ENCODE measurements at places on chromosomes 11 and 22.

DNA sequence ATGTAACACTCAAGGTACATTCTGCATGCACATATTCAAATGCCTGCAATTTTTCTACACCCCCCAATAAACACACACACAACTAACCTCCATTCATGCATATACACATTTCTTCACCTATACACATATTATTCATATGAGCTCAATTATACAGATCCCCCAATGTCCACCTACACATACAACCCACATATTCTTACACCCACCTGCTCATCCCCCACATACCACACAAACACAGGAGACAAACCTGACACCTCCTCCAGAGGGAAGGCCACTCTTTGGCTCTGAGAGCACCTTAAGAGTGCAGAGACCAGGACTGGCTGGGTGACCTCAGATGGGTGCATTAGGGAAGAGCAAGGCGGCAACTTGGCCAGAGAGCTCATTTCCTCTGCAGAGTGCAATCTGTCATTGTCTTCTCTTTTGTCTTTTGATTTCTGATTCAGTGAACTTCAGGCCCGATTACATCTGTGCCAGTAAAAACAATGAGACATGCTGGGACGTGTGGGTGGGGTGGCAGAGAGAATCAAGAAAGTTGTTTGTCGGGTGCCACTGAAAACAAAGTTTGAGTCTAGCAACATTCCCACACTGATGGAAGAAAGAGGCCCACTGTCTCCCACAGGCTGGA is 208.4 kb downstream of the NXPE2 start:
- DNase-seq, result no peak

GRCh38 chr11:119617340-119617713 is 111.7 kb downstream of the NECTIN1 start:
- no peak for DNase-seq

DNA sequence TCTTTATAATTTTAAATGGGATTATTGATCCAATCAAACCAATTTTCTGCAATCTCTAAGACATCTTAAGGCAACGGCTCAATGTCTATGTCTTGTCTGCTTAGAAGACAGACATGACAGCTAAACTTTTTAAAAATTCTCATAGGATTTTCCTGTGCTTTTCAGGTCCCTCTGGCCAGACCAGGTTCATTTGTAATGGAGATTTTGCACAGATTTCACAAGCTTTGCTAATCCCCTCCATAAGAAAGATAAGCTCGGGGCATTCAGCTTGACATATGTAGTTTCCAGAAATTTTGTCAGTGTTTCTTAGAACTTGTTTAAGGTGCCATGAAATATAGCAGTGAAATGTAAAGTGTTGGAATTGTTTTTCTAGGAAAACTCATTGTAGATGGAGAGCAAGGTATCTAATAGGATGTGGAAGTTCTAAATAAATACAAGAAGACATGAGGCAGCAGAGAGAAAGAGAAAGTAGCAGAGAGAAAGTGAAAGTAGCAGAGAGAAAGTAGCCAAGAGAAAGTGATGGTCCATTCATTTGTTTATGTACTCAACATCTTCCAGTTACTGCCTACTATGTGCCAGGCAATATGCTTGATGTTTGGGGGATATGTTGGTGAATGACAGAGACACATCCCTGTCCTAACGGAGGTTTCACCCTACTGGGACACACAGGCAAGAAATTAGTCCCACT is 219.1 kb upstream of the ARHGAP42 start:
- no peak for DNase-seq

GRCh38 chr11:80321786-80322185 is 881.0 kb upstream of the TENM4 start:
- no peak for DNase-seq

DNA sequence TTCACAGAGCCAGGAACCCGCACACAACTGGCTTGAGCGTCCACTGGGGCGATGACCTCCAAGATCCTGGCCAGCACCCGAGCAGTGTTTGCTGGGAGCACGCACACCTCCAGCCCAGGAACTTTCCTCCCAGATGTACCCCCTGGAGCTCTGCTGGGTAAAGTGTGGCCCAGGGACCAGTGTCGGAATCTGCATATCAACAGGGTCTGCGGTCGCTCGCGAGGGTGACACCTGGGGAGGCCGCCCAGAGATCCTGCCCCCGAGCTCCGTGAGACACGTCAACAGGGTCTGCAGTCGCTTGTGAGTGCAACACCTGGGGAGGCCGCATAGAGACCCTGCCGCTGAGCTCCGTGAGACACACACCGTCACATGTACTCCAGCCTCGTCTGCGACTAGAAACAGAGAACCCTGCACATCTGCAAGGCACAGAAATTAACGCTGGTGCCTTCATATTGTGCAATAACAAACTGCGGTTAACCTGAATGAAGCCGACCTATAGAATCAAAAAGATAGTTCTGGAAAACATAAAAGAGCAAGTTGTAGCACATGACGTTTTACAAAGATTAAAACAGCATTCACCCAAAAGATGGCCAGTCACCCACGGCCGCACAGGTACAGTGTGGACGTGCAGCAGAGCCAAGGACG is 172.4 kb downstream of the BRD1 start:
- no peak for DNase-seq

GRCh38 chr22:50621948-50622722 is 5.8 kb downstream of the ARSA start:
- DNase-seq, result no peak

DNA sequence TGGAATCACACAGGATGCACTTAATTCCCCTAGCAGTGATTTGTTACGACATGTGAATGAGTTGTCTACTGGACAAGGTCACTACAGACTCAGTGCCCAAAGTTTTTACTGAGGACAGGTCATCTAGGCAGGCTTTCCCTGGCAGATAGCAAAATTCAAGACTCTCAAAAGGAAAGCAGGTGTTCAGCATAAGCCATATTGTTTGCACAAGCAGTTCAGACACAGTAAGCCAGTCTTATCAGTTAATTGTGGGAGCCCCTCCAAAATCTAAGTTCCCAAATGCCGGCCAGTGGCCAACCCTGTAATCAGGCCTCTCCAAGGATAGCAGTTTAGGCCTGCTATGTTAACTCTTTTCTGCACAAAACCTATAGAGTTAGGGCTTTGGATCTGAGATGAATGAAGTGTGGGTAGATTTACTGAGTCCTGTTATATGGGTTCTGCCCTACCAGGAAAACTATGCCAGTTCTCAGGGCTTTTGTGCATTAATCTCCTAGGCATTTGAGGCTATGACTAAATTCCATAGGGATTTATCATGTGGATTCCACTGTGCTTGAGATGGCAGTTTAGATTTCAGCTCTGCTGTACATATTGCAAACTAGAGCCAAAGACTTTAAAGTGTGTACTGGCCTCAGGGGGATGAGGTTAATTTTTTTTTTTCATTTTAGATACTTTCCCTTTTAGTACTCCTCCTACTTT is 4.8 kb upstream of the ARHGEF12 start:
- no peak for DNase-seq
